ENCODE measurements at places on chromosomes 2 and 18.

DNA sequence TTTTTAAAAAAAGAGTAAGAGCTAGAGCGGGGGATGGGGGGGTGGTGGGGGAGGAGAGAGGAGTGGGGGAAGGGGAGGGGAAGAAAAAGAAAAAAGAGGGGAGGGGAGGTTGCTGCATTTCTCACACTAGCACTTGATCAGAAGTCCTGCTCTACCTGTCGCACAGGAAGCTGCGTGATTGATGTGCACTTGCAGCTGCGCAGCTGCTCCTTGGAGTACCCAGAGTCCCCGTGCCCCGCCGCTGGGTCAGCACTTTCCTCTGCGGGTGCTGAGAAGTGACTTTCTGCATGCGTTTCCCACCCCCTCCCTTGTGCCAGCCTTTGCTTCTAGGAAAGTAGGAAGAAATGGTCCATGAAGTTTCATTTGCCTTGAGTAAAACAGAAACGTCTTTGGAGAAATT lies 297.3 kb downstream of the ETAA1 start:
- no peak for DNase-seq

DNA sequence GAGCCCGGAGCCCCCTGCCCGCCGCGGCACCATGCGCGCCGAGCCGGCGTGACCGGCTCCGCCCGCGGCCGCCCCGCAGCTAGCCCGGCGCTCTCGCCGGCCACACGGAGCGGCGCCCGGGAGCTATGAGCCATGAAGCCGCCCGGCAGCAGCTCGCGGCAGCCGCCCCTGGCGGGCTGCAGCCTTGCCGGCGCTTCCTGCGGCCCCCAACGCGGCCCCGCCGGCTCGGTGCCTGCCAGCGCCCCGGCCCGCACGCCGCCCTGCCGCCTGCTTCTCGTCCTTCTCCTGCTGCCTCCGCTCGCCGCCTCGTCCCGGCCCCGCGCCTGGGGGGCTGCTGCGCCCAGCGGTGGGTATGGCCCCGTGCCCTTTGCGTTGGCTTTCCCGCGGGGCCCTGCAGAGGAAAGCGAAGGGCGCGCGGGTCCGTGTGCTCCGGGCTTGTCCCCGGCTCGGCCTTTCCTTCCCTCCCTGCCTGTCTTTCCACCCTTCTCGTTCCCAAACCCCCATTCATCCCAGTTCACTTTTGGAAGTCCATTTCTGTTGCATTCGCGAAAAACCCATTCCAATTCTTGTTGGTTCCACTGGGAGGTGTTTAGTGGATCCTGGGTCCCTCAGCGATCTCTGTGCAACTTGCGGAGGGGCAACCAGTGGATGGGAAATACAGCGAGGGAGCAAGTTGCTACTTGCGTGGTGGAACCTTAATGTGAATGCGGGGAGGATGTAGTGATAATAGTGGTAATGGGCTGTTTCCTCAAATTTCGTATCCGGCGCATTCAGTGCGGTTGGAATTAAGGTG lies 599 bp downstream of the ADAM23 start:
- DNase-seq = no peak

- no peak for DNase-seq
Observed at GRCh38 chr2:83365476-83365875, 1093.6 kb downstream of the SUCLG1 start.

DNA sequence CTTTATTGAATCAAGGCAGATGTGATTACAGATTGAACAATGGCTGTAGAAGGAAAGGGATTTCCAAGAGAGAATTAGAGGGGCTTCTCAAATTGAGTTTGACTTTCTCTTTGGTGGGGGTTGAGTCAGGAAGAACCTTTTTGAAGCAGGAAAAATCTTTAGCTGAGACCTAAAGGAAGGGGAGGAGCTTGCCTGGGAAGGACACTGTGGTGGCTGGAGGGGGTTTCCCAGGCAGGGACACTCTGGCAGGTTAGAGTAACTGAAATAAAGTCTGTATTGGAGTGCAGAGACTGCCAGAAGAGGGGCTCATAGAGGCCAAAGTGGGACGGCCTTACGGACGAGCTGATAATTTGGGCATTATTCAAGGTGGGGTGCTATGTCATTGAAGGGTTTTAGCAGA lies 69.3 kb downstream of the NEDD4L start:
- DNase-seq = no peak

GRCh38 chr2:168450171-168450570 lies 5.9 kb upstream of the CERS6 start:
- DNase-seq = no peak

Measured in stimulated activated CD8-positive, alpha-beta memory T cell treated with anti-CD3 and anti-CD28 coated beads, Interleukin-4, amount 100 ng/mL, for 1 hour (primary cell).